Tracheal epithelial cell (primary cell): ENCODE measurements at places on chromosomes 6 and 20. TPM values are rescaled to one million over a fixed set of nuclear protein-coding genes. Genes with fewer than 3 reads are reported as not detected.

Gene NDRG3
- total RNA-seq: 15.1 and 16.6 TPM in 2 replicates

Gene CGA
- total RNA-seq: not detected in 2 replicates

Gene KCNQ5
- total RNA-seq: 0.96 and 1.7 TPM in 2 replicates

Gene PDYN
- total RNA-seq: not detected in 2 replicates

Gene SIRPB2
- total RNA-seq: 0.21 and 0.48 TPM in 2 replicates

Gene SIGLEC1
- not detected in 2 replicates for total RNA-seq

Gene SPATA2
- 0.96 and 1.1 TPM in 2 replicates for total RNA-seq
